ENCODE measurements at places on chromosomes 13 and 19. TPM values are rescaled to one million over a fixed set of nuclear protein-coding genes. Genes with fewer than 3 reads are reported as not detected.
A peak's percentile ranks its signal among the peaks of the same experiment; 100 is the strongest.

DNA sequence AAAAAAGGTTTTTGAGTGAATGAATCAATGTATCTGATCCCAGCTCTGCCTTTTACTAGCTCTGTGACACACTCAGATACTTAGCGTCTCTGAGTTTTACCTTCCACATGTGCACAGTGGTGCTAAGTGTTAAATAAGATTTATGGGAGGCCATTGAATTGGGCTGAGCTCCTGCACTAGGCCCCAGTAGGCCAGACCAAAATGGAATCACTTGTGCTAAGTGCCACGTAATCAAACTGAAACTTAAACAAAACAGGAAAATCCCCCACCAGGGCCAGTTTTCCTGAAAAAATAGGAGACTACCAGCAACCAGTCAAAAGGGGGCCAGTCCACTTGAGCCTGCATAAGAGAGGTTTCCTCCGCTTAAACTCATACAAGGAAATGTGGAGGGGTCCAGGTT lies 40.9 kb downstream of the GJA3 start:
- no peak for DNase-seq

DNA sequence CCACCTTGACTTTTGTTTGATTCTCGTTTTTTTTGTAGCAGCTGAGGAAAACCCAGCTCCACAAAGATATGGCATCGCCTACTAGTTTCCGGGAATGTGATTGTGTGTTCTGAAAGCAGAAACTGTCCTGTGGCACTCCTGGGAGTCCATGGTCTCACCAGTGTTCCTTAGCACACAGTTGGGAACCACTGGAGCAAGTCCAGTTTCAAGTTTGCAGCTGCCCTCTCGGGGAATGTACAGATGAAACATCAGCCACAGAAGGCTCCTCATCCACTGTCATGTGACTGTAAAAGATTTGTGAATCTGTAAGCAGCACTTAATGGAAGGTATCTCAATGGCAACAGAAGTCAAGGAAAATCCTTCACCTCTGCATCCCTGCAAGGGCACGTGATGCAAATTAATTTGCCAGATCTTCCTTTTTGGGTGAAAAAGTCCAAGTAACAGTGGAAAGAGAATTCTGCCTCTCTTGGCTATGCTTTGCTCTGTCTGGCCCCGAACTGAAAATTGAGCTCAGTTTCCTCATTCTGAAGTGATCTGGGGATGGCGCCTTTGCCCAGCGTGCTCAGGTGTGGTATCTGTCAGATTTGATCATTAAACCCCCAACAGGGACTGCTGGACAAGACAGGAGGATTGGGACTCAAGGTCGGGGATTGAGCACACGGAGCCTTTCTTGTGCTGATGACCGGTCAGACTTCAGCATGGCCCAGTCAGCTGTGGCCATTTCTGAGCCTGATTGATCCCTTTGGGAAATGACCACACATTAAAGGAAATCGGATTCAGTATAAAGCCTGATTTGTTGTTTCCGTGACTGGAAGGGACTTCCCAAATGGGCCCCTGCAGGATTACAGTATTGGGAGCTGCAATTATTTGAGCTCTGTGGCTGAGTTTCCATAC lies 58.8 kb downstream of the ING1 start:
- DNase-seq = no peak

The ZNF560 gene
- not detected for total RNA-seq

- DNase-seq = no peak
Measured at GRCh38 chr13:99221567-99222239, 21.0 kb downstream of the UBAC2 start.

DNA sequence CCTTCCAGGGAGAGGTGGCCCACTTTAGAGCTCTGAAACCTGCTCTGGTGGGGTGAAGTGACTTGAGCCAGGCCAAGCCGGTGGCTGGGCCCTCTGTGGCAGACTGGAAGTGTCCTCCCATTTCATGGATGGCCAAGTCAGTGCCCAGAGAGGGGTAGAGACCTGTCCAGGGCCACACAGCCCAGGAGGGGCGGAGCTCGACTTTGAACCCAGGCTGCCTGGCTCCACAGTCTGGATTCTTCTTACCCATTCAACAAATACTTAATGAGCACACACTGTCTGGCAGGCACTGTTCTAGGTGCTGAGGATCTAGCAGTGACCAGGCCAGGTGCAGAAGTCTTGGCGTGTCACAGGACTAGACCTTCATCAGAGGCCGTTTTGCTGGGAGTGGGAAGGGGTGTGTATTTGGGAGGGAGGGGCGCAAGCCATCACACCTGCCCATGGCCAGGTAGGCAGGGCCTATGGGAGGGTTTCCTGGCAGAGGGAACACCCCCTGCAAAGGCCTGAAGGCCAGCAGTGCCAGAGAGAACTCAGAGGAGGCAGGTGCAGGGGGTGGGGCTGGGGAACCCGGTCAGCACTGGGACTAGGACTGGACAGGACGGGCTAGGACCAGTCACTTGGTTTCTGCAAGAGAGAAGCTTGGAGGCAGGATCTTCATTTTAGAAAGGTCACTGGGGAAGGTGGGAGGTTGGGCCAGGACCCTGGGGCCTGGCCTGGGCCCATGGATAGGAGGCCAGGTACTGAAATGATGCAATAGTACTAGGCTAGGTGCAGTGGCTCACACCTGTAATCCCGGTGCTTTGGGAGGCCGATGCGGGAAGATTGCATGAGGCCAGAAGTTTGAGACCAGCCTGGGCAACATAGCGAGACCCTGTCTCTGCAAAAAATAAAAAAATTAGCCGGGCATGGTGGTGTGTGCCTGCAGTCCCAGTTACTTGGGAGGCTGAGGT lies 31.8 kb downstream of the DNM2 start:
- no peak for DNase-seq

The FGF9 gene
- total RNA-seq = not detected

DNA sequence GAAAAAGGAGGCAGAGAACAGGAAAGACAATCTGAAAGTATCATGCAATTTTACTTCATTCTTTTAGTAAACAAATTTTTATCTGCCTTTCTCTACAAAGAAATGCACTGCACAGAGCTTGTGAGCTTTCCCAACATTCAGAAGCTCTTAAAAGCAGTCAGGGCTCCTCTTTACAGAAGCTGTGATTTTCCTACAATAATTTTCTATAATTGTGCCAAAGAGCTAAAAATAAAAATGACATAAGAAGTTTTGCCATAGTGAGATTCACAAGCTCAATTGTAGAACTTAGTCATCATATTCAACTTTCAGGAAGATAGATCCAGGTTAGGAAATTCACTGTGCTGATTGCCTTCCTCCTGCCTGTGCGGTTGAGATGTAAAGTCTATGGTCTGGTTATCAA lies 341.4 kb downstream of the PCDH9 start:
- no peak for DNase-seq

DNA sequence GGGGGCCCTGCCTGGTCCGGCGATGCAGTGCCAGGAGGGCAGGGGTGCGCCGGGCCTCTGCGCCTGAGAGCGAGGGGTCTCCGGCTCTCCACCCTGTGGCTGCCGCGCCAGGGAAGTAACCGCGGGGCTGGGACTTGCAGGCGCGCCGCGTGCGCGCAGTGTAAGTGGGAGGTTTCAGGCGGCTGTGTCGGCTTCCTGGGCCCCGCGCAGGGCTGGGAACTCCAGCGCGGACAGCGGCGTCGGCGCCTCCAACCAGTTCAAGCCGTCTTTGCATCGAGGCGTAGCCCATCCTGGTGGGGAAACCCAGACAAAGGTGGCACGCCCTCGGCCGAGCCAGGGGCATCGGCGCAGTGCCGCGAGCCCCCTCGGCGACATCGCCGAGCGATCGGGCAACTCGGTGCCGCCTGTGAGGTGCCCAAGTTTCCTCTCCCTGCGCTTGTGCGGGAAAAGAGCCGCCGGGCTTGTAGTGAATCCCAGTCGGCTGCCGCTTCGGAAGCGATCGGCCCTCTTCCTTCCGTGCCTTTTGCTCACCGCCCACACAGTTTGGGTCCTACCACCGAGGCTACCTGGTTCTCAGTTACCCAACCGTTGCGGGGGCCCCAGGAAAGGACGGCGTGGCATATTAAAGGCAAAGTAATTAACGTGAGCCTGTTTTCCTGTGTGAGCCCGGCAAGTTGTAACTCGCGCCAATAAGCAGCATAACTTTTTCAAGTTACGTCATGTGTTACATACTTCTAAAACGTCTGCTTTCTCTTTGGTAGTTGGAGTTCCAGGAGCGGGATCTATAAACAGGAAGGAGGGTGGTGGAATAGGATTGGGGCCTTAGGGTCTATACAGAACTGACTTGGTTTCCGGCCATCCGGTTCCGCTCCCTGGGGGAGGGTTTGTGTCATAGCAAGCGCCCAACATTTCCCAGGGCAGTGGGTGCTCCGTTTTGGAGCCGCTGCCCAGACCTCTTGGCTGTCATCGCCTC lies 1.2 kb downstream of the LRCH1 start:
- DNase-seq = peak; percentile 87

DNA sequence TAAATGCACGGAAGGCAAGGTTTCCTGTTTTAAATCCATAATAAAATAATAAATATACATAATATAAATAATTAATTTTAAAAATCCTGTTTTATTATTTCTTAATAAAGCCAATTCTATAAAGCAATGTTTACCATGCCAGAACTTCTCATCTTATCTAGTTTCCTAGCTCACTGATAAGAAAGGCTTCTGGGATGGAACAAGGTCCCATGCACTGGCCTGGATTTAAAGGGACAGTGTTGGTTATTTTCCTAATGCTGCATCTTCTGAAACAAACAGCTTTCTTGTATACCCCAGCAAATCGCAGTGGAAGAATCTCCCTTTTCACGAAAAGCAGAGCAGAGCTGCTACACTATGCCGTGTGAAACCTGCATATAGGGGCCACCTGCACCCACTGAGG lies 68.8 kb downstream of the LNX2 start:
- no peak for DNase-seq

DNA sequence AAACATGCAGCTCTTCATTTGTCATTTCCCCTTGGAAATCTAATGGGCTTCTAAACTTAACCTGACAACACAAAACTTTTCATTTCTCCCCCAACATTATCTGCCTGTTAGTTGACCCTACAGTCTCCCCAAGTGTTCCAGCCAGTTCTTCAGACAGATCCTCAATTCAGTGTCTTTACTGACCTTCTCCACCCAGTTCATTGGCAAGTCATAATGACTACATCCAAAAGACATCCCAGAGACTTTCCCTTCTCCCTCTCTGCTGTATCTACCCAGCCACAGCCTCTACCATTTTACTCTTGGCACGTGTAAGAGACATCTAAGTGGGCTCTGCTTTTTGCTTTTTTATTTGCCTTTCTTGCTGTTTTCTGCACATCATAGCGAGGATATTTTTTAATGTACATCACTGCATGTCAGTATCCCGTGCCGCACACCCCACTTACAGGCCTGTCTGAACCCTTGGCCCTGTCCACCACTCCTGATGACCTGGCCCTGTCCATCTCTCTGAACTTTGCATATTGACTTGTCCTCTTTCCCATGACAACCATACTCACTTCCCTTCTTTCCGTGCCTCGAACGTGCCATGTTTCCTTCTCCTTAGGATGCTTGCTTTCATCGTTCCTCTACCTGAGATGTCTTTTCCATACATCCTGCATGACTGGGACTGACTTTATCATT lies 391.9 kb downstream of the IRS2 start:
- no peak for DNase-seq

DNA sequence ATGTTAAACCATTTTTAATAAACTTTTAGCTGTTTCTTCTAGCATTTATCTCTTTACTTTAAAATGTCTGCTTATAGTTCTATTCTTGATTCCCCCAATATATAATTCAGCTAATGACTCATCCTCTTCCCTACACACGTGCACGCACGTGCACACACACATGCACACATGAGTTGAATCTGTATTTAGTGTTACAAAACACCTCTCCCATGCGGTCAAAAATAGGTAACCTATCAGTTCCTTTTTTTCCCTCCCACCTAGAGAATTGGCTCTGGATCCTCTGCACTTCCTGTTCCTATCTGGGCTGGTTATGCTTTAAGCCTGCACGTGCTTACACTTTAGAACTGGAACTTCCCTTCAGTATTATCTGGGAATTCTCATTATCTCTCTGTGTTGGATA lies 144.1 kb downstream of the PAN3 start:
- DNase-seq = no peak

DNA sequence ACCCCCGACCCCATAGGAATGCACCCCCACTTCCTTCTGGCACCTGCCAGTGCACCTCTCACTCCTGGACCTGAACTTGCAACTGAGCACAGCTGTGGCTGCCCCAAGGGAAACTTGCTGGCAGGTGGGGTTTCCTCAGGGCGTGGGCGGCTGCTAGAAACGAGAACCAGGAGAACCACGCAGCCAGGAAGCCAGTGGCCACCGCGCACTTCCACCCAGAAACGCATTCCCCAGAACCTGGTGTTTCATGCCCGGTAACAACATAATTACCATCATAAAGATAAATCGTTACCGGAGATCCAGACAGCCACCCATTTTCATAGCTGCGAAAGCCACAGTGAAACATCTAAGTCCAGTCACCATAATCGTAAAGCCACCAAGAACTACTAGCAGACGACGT lies 75.2 kb upstream of the C13orf46 start:
- DNase-seq = no peak

GRCh38 chr19:37594982-37595382 lies 306 bp downstream of the ZNF540 start:
- DNase-seq = no peak

The OSCAR gene
- total RNA-seq = 0.32 TPM

DNA sequence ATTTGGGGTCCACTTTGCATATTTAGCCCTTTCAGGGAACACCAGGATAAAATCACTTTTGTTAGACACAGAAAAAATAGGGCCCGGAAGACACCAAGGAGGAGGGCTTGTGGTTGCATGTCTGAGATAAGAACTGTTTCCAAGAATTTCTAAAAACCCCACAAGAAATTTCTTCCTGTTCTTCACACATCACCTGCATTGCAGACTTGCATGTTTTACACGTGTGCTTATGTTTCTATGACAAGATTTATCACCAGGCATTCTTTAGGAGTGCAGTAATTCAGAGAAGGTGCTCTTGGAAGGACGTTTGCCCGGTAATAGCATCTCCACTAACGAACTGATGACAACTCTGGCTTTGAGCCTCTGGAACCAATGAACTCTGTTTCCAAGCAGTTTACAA lies 7.1 kb upstream of the ACTL9 start:
- peak; percentile 19 for DNase-seq

DNA sequence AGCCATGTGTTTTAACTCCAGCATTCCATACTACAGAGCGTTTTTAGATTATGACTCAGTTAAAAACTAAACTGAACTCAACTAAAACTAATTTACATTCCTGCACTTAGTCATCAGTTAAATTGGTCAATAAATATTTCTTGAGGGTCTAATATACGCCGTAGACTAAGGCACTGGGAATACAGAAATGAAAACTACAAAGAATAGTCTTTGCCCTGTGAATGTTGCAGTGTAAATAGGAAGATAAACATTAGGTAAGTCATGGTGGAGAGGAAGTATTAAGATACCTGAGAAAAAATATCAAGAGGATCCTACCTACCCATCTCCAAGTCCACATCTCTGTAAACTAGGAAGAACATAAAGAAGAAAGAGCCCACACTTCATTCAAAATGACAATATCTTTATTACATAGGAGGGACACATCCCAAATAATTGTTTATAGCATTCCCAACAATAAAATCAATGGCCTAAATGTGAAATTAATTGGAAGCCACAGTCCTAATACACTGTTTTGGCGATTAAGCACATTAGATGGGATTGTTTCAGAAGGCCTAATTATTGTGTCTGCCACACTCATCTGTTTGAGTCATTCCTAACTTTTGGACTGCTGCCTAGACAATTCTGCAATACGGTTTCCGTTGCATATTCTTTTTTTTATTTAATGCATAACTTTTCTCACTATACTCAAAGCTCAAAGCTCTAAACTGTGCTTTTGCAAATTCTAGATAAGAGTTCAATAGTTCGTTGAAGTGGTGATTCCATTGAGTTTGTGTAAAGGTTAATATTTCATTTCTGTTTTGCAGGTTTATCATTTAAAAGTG lies 52.9 kb downstream of the MBNL2 start:
- no peak for DNase-seq

Data from osteocyte (in vitro differentiated cells).